ENCODE measurements at places on chromosomes 16 and 17.

- DNase-seq = no peak
Measured at GRCh38 chr16:50901062-50901461, 159.2 kb downstream of the CYLD start.

- DNase-seq = no peak
Measured at GRCh38 chr16:56197192-56197992, 6.1 kb downstream of the GNAO1 start.

DNA sequence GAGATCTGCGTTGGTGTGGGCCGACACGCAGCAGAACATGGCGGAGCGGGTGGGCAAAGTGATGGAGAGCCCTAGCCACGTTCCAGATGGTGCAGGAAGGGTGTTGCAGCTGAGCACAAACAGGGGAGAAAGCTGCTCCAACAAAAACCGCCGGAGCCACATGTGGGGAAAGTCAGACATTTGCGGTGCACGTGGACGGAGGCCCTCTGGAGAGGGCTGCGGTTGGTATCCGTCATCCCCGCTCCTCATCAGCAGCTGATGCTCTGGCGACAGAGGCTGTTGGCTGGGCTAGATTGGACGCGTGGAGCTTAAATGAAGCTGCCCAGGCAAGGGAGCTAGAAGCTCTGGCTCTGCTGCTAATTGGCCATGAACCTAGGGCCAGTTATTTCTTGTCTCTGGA, 43.5 kb upstream of the ADCY9 start:
- DNase-seq = no peak

DNA sequence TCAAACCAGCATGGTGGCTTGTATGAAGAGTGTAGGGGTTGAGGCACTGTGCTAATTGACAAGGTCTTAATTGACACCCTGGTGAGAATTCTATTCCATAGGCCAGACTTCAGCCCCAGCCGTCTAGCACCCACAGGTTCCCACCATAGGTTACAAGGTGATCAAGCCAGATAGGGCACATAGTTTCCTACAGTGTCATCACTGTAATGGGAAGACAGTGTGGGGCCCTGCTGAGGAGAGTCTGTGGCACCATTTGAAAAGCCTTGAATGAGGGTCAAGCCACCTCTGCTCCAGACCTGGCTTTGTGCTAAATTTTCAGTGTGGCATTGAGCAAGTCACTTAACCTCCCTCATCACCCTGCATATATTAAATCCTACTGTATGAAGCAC, 36.2 kb downstream of the YPEL2 start:
- DNase-seq = no peak
